Fibroblast of skin of right biceps (primary cell): ENCODE measurements at places on chromosomes 6 and 20.

GRCh38 chr6:53691667-53692133, 26.1 kb upstream of the KLHL31 start:
- no peak for DNase-seq

DNA sequence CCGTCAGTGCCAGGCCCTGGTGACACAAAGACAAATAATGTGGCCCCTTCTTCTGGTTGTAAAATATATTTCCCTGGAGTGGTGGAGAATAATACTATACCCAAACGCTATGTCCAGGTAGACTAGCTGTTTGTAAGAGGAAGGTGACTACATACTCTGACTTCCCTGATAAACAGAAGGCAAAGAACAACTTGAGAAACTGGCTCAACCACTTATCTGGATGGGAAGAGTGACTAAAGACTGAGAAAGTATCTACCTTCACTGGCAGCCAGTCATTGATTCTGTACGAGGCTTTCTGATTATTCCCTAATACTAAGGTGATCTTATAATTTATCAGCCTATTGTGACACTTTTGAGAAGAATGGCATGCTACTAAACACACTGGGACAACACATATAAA, 569.7 kb downstream of the EPHA7 start:
- DNase-seq: no peak

- DNase-seq: peak; percentile 50
Measured at GRCh38 chr6:69704916-69705315, 91.9 kb downstream of the LMBRD1 start.

DNA sequence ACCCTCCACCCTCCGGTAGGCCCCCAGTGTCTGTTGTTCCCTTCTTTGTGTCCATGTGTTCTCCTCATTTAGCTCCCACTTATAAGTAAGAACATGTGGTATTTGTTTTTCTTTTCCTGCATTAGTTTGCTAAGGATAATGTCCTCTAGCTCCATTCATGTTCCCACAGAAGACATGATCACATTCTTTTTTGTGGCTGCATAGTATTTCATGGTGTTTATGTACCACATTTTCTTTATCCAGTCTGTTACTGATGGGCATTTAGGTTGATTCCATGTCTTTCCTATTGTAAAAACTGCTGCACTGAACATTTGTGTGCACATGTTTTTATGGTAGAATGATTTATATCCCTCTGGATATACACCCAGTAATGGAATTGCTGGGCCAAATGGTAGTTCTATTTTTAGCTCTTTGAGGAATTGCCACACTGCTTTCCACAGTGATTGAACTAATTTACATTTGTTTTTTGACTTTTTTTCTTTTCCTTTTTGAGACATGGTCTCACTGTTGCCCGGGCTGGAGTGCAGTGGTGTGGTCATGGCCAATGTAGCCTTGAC, 4.5 kb downstream of the KPNA5 start:
- DNase-seq: no peak

GRCh38 chr6:163287626-163288025, 126.9 kb upstream of the QKI start:
- no peak for DNase-seq

DNA sequence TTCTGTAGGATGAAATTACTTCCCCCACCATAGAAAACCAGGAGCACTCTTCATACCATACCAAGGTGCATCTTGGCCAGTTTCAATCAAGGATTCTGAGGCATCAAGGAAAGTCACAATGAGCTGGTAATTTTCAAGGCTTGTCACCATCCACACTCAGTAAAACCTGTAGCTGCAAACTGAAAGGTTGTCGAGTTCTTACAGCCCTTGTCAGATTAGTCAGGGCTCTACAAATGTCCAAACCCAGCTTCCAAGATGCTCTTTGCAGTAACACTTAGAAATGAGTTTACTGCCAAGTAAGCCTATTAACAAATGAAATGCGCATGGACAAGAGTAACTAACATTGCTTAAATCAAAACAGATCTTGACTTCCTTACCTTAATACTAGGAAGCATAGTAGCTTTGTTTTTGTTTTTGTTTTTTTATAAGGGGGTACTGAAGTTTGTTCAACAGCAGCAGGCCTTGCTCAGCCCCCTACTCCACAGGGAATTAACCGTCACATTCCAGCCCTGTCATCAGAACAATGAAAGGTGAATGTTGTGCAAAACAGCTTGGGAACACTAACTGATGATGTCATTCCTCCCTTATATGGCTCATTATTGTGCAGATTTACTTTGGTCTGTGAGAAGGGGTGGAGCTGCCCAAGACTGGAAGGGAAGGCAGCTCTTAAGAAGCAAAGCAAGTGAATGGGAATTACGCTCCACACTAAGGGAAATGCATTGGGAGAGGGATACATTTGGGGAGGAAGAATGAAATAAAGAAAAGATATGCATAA, 49.9 kb upstream of the TMEM30A start:
- DNase-seq: peak; percentile 83

DNA sequence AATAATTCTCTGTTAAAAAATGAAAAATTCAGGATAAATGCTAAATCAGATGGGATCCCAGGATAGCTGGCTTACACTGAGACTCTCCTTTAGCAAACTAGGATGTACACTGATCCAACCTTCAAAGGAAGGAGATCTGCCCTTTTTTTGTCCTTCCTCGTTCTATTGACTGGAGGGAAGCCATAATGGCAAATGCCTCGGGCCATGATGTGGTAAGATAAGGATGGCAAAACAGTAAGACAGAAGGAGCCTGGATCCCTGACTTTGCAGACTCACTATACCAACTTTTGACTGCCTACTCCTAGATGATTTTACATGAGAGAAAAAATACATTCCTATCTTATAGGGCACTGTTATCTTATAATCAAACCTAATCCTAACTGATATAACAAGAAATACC, 156.9 kb upstream of the BEND3 start:
- no peak for DNase-seq

DNA sequence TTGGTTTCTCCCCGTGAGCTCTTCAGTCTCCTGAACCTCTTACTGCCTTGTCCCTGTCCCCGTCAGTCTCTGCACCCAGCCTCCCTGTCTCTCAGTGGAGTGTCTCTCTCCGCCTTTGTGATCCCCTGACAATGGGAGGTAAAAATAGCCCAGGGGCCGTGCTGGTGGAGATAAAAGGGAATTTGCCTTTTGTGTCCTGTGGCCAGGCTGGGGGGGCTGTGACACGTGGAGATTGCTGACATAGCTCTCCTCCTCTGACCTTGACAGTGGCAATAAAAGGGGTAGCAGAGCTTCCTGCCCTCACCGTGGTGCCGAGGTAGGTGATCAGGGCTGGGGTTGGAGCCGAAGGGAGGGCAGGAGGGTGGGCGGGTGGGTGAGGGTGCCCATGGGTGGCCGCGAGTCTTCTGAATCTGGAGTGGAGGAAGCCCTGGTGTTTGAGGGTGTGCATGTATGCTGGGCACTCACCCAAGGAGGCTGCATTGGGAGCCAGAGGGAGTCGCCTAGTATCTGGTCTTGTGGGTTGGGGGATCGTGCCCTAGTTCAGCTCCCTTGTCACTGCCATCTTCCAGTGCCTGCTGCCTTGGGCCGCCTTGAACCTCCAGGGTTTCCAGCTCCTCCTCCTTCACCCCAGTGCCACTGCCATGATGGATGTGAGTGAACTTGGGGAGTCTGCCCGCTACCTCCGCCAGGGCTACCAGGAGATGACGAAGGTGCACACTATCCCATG, 21.9 kb downstream of the MYH7B start:
- no peak for DNase-seq

- DNase-seq: no peak
Measured at GRCh38 chr6:125868678-125869395, 78.1 kb downstream of the NCOA7 start.

GRCh38 chr6:42702200-42702599, 20.2 kb downstream of the PRPH2 start:
- peak; percentile 85 for DNase-seq

- DNase-seq: no peak
Measured at GRCh38 chr6:94099072-94099471, 679.7 kb upstream of the EPHA7 start.

GRCh38 chr20:54468082-54468481, 7.3 kb upstream of the DOK5 start:
- DNase-seq: peak; percentile 21

DNA sequence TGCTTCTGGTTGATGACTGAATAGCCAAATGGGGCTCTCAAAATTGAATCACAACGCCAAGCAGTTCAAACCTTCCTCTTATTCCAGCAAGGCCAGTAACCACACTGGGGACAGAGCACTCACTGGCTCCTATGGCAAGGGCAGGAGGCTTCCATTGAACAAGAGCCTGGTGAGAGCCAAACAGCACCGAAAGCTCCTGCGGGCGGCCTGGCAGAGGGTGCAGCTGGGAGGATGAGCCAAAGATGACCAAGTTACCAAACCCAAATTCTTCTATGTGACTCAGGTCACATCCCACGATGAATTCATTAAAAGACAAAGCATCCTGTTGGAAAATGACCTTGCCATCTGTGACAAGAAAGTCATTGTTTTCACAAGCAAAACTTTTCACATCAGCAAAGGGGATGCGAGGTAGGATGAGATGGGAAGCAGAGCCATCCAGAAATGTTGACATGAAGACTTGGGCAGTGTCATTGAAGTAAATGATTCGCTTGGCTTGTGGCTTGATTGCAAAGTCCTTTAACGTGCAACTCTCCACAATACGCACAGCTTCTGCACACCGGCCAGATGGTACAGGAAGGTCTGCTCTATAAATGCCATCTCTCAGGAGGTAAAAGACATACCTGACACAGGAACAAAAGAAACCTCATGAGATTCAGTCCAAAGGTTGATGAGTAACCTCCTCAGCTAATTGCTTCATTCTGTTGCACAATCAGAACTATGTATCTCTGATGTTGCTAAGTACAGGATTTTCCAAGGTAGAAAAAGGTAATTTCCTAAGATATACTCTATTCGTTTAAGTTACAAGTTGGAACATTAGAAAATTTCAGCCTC, 36.3 kb downstream of the ROS1 start:
- DNase-seq: no peak

GRCh38 chr20:37911838-37912281, 8.9 kb downstream of the VSTM2L start:
- DNase-seq: peak; percentile 26
